Stimulated activated CD4-positive, alpha-beta T cell treated with anti-CD3 and anti-CD28 coated beads, TNF-alpha, amount 100 ng/mL, for 1 hour (primary cell): ENCODE measurements at places on chromosomes 16 and 17.

DNA sequence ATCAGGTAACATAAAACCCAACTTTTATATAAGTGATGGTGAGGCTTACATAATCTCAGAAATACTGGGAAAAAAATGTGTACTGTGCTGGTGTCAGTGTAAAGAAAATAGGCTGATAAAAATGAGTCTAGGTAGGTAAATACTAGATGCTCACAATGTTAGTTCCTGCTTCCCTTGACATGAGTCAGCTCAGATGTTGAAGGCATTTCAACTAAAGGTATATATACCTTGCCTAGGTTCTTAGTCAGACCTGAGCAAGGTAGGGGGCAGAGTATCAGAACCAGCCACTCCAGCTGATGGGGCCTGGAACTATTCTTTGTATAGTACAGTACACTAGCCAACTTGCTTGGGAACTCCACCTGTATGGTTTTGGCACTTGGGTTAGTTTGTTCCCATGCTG is 51.0 kb upstream of the CA10 start:
- DNase-seq, result no peak

DNA sequence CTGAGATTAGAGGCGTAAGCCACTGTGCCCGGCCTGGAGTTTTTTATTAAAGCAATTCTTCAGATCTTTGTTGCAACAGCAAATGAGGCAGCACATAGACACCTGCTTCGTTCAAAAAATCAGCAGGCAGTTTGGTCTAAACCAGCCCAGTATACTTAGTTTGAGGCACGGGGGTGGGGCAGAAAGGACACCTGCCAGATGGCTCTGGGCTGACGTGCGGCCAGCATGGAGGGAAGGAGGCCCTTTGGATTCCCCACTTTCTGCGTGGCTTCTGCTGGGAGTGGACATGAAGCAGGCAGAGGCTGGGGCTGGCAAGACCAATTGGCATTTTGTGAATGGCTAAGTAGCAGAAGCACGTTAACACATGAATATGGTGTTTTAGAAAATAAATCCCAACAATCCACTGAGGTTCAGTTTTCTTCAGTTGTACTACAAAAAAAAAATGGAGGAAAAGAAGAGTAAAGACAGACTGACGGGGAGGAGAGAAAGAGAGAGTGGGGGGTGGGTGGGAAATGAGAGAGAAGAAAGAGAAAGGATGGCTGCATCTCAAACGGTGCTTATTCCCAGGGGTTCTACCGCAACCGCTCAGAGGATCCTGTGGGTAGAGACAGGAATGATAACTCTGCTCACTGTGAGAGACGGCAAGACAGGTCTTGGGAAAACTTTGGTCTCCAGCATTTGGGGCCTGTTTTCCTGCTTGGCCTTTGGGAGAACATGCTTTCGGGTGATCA is 16.3 kb downstream of the C16orf46 start:
- DNase-seq, result no peak

- no peak for DNase-seq
These were observed 143.0 kb upstream of the NOL11 start for GRCh38 chr17:67574658-67575293.

- DNase-seq, result no peak
These were observed 25.1 kb downstream of the SLC6A4 start for GRCh38 chr17:30210366-30210765.

DNA sequence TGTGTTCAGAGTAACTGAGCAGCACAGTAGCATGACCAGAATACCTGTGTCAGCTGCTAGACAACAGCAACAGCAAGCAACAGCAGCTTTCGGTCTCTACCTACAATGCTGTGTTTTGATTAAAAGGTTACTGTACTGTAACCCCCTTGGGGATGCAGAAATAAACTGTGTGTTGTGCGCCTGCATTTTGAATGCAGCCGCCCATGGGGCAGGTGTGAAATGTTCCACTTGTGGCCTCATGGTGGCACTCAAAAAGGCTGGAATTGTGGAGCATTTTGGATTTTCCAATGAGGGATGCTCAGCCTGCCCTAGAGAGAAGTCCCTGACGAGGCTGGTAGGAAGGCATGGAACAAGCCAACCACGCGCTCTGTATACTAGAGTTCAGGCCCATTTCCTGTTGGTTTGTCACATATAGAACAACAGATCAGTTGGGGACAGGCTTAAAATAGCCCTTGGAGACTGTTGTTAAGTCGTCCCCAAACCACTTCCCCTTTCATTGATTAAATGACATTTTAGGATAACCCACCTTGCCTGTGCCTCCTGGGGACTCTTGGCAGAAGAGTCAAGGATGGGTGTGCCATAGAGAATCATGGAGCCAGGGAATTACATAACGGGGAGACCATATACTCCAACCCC is 27.1 kb downstream of the SCPEP1 start:
- no peak for DNase-seq

DNA sequence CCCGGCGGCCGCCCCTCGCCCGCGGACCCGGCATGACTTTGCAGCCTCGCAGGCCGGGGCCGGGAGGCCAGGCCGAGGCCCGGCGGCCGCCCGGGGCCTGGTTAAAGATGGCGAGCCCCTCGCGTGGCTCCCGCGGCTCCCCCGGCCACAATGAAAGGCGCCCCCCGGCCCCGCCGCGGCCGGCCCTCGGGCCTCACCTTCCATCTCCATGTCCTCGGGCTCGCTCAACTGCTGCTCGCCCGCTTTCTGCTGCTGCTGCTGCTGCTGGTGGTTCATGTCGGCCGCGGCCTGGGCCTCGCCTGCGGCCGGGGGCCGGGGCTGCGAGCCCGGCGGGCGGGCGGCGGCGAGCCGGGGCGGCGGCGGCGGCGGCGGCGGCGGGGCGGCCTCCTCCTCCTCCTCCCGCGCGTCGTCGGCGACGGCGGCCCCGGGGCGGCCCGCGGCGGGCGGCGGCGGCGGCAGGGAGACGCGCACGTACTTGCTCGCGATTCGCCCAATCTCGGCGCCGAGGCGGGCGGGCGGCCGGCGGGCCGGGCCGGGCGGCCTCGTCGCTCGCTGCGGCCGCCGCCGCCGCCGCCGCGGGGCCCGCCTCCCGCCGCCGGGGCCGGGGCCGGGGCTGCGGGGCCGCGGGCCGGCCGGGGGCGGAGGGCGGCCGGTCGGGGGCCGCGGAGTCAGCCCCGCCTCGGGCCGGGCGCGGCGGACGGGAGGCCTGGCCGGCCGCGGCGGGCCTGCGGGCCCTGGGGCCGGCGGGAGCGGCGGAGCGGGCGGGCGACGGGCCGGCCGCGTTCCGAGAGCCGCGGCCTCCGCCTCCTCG is 491 bp downstream of the USP7 start:
- no peak for DNase-seq

DNA sequence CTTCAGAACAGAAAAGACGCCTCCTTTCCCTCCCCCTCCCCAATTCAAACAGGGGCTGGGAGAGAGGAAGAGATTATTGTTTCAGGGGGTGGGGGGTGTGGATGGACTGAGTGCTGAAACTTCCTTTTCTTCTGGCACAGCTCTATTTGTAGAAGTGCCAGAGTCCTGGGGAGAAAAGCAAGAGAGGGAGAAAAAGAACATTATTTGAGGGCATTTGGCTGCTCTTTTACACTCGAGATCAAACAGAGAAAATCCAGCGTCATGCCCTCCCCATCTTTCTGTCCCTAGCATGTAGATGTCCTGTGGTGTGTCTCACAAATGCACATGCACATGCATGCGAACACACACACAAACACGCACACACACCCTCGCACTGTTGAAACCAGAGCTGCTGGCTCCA is 13.0 kb downstream of the ARL4D start:
- no peak for DNase-seq

- DNase-seq, result no peak
These were observed 13.3 kb downstream of the WFIKKN2 start for GRCh38 chr17:50848711-50849110.

- DNase-seq, result no peak
These were observed 1.7 kb upstream of the TMEM97 start for GRCh38 chr17:28317099-28317965.

GRCh38 chr17:56699186-56699894 is 105.8 kb downstream of the NOG start:
- no peak for DNase-seq

DNA sequence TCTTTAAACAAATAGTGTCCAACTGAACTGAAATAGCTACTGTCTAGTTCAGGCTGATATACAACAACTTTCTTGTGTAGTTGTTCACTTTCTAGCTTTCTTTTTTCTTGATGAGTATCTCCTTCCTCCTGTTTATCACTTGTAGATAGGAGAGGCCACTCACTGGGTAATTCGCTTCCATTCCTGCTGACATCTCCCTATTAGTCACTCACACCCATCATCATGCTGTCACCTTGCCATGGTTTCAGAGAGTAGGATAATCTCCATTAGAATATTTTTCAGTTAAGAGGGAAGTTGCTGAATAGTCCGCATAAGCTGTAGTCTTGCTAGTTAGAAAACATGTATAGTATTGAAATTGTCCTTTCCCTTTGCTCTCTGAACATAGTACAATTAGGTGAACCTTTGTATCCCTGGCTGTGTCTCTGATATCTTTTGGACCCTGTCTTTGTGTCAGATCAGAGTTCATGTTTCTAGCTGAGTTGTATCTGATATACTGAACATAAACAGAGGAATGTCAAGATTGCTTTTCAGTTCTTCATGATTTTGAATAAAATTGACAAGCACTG is 64.4 kb upstream of the RASL10B start:
- DNase-seq, result no peak

DNA sequence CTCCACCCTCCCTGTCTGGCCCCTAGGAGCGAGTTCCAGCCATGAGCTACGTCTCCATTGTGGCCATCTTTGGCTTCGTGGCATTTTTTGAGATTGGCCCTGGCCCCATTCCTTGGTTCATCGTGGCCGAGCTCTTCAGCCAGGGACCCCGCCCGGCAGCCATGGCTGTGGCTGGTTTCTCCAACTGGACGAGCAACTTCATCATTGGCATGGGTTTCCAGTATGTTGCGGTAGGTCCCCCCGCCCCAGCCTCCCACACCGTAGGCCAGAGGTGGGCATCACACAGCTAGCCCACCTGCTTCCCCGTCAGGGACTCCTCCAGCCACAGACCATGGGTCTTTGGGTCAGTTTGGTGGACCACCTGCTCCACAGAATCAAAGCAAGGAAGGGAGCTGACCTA is 4.2 kb downstream of the SLC2A4 start:
- DNase-seq, result no peak

GRCh38 chr17:44952946-44953475 is 5.4 kb upstream of the KIF18B start:
- DNase-seq, result no peak

DNA sequence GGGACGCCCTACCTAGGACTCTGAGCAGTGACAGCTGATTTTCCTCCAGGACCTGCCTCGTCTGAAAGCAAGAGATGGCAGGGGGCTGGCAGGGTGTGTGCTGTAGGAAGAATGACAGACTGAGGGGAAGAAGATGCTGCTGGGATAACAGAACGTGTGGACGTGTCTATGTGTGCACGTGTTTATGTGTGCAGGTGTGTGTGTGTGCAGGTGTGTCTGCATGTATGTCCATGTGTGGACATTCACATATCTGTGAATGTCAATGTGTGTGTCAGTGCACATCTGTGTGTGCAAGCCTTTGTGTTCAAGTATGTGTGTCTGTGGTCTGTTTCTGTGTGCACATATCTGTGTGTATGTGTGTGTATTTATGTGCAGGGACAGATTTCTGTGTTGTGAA is 132.5 kb downstream of the SDK2 start:
- no peak for DNase-seq

- DNase-seq, result peak; percentile 28
These were observed 55.0 kb upstream of the CBFA2T3 start for GRCh38 chr16:89031715-89032659.

DNA sequence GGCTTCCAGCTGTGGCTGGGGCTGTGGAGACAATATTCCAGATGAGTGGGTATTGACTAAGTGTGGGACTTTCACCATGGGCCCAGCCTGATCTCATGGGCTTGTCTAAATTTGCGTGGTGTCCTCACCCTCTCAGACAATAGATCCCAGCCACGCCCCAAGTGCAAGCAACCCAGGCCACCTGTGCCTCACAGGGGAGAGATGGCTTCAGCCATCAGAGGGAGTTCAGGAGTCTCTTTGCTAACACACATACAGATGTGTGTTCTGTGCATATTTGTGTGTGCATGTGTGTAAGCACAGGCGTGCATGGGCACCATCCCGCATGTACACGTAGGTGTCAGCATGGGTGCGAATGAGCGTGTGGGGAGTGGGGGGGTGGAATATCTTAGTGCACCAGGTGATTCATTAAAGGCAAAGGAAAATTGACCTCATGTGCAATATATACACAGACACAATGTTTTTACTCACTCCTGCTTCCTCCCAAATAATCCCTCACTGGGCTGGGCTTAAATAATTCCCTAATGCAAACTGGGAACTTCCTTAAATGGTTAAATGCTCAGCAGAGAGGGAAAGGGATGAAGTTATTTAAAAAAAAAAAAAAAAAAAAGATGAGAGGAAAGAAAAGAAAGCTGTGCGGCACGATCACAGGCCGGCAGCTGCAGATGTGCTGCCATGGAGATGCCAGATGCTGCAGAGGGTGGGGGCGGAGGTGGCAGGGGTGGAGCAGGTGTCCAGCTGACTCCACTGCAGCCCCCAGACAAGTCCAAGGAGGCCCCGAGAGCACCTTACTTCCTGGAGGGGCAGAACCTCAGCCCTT is 24.0 kb upstream of the CDC42EP4 start:
- no peak for DNase-seq

- no peak for DNase-seq
These were observed at the start of gene ERN2 for GRCh38 chr16:23712976-23713375. TSS of gene ERN2 (minus strand) at chr16:23713222. CDS start at chr16:23713187, 35 bp downstream.

GRCh38 chr17:39738983-39739884 is 1.5 kb downstream of the GRB7 start:
- no peak for DNase-seq

- DNase-seq, result no peak
These were observed 3.3 kb upstream of the AXIN2 start for GRCh38 chr17:65564793-65565192.

DNA sequence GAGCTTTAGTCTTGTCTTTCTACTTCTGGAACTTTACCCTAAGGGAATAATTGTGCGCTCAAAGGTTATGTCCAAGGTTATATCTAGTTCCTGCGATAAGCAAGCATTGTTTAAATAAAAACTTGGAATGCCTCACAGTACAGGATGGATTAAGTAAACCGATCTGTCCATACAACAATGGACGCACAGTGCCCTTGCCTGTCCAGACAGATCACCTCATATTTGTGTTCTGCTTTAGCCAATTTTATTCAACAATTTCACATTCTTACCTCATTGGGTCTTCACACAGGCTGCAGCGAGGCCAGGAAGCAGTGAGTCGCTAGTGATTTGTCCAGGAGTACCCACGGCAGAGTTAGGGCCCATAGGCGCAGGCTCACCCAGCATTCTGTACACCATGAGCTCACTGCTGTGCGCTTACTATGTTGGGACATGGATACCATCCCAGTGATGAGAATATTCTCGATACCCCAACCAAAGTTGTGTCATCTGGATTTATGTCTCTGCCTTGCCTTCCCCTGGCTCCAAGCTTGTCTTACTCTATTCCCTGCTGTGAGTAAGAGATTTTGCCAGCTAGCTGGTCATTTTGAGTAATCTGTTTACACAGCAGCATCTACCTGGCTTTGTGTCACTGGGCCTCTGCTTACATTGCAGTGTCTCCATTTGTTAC is 39.8 kb downstream of the USP43 start:
- DNase-seq, result no peak
